NCI-H2081 treated with DMSO at 0.1 percent for 48 hours (cell line): ENCODE measurements at places on chromosomes 5 and 9.

DNA sequence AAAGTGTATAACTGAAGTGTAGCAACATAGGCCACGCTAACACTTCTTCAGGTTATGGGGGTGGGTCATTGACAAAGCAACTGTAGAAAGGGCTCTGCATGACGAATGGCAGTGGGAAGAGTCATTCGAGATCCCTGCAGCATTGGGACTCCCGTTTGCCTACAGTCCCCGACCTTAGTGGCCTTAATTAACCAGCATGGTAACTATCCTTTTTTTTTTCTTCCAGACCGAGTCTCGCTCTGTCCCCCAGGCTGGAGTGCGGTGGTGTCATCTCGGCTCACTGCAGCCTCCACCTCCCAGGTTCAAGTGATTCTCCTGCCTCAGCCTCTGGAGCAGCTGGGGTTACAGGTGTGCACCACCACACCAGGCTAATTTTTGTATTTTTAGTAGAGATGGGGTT is 14.2 kb upstream of the CMBL start:
- no peak for DNase-seq

- DNase-seq = no peak
Observed at GRCh38 chr5:105392710-105393149, 1830.1 kb upstream of the NUDT12 start.

DNA sequence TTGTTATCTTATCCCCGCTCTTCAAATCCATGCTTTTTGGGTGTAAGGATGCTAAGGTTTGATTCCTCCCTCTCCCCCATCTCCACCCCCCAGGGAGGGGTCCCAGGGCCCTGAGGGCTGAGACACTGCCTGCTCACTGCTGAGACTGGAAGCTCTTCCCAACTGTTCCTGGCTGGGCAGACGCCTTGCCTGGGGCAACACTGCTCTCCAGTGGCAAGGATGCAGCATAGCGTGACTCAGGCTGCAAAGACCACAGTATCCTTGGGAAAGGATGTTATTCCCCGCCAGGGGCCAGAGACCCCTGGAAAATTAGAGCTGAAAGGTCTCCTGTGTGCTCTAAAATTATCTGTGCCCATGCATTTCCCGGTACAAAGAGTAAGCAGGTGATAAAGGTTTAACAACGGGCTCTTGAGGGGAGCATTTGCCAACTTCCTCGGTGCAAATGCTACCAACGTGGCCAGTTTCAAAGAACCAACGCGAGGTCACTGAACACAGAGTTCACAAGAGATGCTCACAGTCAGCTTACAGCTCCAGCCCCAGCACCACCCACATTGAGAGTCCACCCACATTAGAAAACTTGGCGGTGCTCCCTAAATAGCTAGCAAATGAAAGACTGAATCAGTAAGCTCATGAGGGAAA is 271.9 kb downstream of the NSG2 start:
- DNase-seq = no peak

DNA sequence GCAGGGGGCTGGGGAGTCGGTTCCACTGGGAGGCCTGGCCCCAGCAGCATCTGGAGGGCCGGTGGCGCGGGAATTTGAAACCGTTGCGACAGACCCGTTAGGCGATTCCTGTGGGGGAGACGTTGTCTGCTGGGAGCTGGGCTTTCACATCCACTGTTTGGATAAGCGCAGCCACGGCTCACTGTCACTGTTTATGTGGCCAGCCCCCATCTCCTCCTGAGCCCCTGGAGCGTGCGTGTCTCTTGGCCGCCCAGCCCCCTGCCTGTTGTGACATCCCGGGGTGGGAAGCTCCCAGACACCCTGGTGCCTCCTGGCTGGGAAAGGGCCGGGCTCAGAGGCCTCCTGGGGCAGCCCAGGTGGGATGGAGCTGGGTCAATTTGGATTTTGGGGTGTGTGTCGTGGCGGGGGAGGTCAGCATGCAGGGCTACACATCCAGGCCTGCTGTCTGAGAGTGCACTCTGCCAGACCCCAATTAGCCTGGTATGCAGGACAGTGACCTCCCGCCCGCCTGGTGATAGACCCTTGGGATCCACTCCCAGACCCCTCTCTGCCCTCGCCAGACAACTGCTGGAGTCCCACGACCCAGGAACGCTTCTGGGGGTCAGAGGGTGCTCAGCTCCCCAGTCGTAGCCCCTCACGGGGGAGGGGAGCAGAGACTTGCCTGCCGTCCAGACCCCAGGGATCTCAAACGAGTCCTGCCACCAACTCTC is 62.0 kb upstream of the RNU6ATAC start:
- DNase-seq = no peak

- DNase-seq = no peak
Observed at GRCh38 chr9:130579738-130580463, 524 bp downstream of the FUBP3 start.

DNA sequence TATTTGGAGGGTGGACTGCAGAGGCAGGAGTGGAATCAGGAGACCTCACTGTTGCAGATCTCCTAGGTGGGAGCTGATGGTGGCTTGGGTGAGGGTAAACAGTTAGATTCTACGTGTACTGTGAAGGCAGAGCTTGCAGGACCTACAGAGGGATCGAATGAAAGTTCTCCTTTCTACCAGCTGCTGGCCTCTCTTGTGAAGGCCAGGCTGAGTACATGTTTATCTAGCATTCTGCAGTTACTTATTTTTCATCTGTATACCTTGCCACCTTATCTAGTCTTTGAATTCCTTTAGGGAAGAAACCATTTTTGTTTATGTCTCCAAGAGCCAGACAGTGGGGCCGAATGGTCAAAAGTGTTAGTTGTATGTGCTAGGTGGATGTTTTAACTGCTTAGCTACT is 57.6 kb downstream of the PTTG1 start:
- DNase-seq = no peak

- no peak for DNase-seq
Observed at GRCh38 chr5:72842816-72843215, 26.4 kb downstream of the TNPO1 start.

GRCh38 chr9:131704988-131705387 is 34.9 kb downstream of the RAPGEF1 start:
- DNase-seq = no peak

GRCh38 chr9:110432253-110432652 is 94.6 kb upstream of the TXNDC8 start:
- no peak for DNase-seq

GRCh38 chr9:96344458-96345180 is 38.9 kb downstream of the SLC35D2 start:
- no peak for DNase-seq

DNA sequence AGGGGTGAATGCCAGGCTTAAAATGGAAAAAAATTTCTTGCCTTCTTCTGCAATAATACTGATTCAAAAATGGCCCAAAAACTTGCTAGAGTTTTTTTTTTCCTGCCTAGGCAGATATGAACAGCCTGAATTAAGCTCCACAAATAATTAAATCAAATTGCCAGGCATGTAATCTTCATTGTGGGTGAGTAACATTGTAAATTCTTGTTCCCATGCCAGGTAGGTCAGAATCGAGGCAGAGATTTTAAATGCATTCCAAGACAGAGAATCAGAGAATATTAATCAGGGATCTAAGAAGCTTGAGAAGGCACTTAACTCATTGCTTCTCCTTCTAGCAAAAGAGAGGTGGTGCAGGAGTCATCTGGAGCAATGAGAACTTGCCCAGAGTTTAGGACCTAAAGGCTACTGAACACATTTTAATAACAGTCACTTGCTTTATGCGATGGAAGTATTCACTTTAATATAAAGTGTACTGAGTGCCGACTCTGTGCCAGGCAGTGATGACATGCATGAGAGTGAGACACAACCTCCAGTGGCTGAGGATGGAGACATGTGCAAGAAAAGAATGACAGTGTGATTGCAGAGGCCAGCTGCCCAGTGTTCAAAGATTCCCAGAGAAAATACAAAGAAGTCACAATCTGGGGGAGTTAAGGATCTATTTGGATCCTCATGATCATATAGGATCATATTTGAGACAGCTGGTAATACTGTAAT is 102.3 kb downstream of the APBA1 start:
- DNase-seq = no peak

DNA sequence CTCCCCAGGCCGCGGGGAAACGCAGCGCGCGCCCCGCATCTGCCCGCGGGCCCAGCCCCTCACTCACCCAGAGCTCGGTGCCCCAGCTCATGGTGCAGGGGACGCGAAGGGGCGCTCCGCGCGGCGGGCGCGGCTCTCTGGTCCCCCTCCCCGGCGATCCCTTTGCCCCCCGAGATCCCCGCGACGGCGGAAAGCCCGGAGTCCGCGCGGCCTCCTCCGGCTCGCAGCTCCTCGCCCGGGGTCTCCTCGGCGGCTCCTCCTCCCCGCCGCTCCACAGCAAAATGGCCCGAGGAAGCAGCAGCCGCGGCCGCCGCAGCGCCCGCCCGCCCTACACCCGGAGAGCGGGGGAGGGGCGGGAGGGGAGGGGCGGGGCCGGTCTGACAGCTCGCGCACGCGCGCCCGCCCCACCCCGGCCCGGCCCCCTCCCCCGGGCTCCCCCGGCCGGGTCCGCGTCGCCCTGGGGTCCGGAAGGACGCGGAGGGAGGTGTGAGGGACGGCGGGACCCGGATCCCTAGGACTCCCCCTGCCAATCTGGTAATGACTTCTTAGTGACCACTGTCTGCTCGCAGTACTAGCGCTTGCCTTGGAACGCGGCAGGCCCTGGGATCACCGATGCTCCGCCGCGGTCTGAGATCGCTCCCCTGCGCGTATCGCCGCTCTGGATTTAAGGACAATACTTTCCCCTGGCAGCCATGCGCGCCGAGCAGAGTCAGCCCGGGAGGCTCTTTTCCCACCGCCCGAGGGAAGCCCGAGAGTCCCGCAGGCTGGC is at the start of gene FNBP1:
FNBP1 (minus strand) TSS at position 305 of the 769 bp plus-strand sequence; CDS start at position 91, 214 bp downstream.
- no peak for DNase-seq

- DNase-seq = peak; percentile 9
Observed at GRCh38 chr5:65334077-65334476, 147.6 kb downstream of the ADAMTS6 start.

DNA sequence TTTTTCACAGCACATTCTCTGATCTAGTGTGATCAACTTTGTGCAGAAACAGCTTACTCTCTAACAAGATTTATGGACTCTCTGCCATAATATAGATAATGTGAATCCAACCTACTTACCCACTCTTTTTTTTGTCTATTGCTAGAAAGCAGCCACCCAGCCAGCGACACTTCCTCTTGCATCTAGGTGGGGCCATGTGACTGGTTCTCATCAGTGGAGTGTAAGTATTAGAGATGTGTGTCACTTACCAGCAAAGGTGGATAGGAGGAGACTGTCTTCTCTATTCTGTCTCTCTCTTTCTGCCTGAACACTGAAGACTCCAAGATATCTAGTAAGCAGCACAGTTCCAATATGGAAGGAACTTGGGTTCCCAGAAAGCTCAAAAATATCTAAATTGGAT is 174.8 kb downstream of the MCTP1 start:
- DNase-seq = no peak

DNA sequence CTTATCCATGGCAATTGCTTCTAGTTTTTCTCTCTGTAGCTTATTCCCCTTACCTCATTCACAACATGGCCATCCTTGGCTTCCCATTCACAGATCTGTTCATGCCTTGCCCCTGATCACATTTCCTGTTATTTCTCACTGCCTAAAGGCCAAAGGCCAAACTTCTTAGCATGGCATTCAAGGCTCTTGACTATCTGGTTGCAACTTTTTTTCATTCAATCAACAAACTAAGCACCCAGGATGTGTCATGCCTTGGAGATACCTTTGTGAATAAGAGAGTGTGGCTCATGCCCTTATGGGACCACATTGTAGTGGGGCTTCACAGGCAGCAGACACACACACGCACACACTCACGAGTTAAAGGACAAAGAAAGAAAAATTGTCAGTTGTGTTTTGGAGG is 27.6 kb downstream of the FGF1 start:
- no peak for DNase-seq

DNA sequence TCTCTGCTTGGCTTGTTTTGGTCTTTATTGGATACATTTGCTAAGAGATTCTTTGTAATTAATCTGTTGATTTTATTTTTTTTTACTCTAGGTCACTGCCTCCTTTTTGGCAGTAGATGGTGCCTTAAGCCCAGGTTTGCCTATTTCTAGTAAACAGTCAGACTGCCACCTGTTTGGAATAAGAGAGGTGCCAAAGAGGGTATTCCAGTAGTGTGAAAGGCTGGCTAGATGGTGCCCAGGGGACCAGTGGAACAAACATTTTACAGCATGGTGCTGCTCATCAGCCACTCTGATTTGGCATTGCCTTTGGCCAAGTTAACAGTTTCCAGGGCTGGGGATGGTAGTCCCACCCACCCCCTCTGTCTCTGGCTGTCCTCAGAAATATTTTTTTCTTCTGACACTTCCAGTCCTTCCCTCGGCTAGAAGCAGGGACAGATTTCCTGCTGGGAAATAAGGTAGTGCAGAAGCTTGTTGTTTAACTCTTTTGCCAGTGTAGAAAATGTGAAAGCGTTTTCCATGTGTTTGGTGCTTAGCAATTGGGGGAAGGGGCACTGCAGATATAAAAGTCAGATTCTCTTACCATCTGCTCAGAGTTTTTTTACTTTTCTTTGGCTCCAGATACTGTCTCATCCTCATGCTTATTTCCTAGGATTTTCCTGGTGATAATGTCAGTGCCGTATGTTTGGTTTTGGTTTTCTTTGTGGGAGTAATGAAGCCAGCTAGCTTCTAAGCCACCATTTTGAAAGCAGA is 36.6 kb upstream of the FBXL7 start:
- DNase-seq = no peak

DNA sequence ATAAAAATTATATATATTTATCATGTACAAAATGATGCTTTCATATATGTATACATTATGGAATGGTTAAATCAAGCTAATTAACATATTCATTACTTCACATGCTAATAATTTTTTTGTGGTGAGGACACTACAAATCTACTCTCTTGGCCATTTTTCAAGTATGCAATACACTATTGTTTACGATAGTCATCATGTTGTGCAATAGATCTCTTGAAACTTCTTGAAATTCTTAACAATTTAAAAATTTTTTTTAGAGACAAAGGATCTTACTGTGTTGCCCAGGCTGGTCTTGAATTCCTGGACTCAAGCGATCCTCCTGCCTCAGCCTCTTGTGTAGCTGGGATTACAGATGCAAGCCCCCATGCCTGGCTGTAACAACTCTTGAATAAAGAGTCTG is 45.2 kb upstream of the SHOC1 start:
- DNase-seq = no peak

GRCh38 chr5:113068559-113068958 is 92.0 kb downstream of the DCP2 start:
- DNase-seq = no peak

- no peak for DNase-seq
Observed at GRCh38 chr5:153565822-153566221, 75.4 kb downstream of the GRIA1 start.

GRCh38 chr9:112933696-112934095 is 43.0 kb upstream of the SLC46A2 start:
- DNase-seq = no peak

DNA sequence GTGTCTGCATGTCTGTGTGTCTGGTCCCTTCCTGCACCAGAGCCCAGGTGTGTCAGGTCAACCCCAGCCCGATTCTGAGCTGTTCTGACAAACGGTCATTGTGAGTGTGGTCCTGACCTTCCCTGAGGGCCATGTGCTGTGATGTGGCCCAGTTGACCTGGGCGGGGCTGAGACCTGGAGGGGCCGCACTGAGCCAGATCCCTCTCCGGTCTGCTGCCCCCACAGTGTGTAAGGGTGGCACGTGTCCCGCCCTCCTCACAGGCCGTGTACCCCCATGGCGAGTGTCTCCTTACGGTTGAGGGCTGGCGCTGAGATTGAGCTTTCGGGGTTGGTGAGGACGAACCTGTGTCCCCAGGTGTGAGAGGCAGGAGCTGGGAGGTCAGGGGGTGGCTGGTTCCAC is 136.5 kb downstream of the MRPL36 start:
- DNase-seq = no peak

GRCh38 chr9:99626426-99626825 is 195.3 kb upstream of the NR4A3 start:
- no peak for DNase-seq

- no peak for DNase-seq
Observed at GRCh38 chr9:70435948-70436347, 21.5 kb upstream of the KLF9 start.
